Mesenteric fat pad (tissue), 1 donor: ENCODE measurements at places on chromosomes 12 and 14. TPM values are rescaled to one million over a fixed set of nuclear protein-coding genes. Genes with fewer than 3 reads are reported as not detected.

- no peak for DNase-seq
Measured at GRCh38 chr14:104640681-104641080, 36.1 kb upstream of the TMEM179 start.

GRCh38 chr12:115403253-115403652 lies 719.3 kb upstream of the TBX3 start:
- no peak for DNase-seq

Gene P3H3
- 11.1 TPM for total RNA-seq

- DNase-seq: no peak
Measured at GRCh38 chr14:36214476-36215216, 38.1 kb upstream of the PTCSC3 start.
